ENCODE measurements at places on chromosomes 16 and 17. TPM values are rescaled to one million over a fixed set of nuclear protein-coding genes. Genes with fewer than 3 reads are reported as not detected.

DNA sequence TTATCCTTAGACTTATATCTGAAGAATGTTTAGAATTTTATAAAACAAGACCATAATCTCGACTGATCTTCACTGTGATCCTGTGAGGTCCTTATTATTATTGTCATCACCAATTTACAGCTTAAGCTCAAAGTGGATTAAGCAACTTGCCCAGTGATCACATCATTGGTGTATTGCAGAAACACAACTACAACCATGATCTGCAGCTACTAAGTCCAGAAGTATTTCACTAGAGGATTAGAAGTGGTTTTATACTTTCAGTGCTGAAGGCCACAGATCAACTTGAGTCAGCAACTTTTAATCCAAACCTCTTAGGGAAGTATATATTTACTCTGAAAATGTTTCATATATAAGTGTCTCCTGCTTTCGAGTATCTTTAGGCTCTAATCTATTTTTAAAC, 624.3 kb upstream of the SOX9 start:
- no peak for DNase-seq

DNA sequence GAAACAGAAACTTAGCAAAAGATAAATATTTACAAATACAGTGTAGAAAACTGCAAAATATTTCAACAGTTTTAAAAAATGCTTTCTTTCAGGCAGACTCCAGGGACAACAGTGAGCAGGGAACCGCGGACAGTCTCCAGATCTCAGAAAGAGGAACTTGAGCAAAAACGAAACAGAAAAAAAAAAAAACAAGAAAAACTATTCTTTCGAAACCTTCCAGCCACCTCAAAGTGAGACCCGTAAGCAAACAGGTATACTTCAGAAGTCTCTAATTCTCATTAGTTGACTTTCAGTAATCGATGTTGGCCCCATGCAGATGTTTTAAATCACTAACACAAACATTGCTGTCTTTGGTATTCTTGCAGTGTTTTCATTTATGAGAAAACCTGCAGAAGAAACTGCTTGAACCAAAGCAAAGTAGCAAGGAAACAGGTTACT, 15.7 kb upstream of the CCL1 start:
- DNase-seq, result peak; percentile 32

DNA sequence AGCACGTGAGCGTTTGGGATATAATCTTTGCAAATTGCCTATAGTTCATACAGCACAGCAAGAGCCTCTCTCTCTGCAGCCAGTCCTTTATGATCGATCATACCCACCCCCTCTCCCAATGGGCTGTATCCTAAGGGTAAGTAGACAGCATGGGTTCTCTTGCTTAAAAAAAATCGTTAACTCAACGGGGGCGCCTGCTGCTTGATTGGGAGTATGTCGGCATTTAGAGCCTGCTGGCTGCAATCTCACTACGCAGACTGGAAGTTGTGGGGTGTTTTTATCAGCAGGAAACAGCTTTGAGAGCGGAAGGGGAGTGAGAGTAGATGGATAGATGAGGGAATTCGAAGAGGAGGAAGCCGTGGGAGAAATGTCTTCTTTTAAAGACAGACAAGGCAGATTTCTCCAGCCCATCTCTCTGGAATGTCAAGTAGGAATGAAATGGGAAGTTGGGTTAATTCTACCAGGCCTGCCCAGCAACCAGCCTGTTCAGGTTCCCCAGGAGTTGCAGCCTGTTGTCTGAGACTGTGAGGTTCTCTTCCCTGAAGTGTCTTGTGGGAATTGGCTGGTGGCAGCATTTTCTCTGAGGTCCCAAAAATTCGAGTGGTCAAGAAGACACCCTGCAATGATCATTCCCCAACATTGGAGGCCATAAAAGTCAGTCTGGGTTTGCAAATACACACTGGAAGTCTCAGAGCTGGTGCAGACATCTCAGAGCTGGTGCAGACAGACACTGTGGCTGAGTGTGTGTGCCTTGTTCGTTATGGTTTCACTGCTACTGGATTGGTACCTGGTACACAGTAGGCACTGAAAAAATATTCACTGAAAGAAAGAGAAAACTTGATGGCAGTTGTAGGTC, 65.6 kb downstream of the PRKCB start:
- no peak for DNase-seq

- DNase-seq, result no peak
Measured at GRCh38 chr17:68924793-68925720, 30.1 kb downstream of the ABCA8 start.

DNA sequence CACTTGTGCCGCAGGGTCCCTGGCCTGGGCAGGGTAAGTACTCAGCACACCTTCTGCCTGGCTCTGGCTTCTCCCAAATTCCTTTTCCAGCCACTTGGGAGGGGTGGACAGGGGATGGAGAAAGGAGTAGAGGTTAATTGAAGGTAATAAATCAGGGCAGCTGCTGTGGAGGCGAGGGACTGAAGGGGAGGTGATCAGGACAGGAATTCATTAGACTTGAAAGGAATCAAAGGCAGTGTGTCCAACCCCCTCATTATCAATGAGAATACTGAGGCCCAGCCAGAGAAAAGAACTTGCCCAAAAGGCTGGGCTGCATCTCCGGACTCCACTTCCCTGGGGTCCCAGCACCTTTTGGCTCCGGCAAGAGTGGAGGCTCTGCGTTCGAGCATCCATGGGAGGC, 2.4 kb downstream of the SOST start:
- no peak for DNase-seq

DNA sequence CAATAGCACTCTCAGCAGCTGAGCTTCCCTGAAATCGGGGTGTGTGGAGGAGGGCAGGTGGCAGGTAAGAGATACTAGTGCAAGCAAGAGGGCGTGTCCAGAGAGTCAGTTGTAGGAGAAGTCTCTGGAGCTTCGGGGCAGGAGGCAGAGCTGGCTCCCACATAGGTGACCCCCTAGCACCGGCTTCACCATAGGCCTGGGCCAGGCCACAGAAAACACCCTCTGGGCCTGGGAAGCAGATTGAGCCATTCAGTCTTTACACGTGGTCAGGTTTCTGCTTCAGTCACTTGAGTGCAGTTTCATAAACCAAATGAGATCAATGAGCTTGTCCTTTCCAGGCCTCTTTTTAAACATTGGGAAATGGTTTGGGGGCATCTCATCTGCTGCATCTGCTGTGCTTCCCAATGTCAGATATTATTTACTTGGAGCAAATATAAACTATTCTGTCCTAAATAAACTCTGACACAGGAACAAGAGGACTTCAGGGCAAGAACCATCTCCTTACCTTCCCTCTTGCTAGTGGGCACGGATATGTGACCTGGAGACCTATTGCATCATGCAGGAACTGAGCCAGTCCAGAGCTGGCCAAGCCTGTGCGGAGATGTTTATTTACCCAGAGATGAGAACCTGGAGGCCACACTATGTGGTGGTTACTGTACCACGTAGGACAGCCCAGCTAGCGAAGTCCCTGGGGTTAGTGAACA, 16.1 kb downstream of the CCR7 start:
- no peak for DNase-seq

DNA sequence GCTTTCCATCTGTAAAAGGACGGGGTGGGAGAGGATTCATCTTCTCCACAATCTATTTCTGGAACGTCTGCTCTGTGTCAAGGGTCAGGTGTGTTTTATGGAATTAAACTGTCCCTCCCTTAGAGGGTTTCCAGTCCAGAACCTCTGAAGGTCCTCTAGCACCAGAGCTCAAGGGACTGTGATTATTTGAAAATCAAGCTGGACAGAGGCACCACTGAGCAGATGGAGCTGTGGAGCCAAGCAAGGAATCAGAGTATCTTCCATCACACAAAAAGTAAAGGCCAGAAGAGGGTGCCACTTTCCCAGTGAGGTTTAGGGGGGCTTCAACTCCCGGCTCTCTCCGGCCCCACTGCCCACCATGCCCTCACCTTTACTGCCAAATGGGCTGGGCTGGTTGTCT, 6.8 kb downstream of the CACNG5 start:
- DNase-seq, result no peak

- no peak for DNase-seq
Measured at GRCh38 chr16:19574615-19575014, 19.1 kb downstream of the VPS35L start.

DNA sequence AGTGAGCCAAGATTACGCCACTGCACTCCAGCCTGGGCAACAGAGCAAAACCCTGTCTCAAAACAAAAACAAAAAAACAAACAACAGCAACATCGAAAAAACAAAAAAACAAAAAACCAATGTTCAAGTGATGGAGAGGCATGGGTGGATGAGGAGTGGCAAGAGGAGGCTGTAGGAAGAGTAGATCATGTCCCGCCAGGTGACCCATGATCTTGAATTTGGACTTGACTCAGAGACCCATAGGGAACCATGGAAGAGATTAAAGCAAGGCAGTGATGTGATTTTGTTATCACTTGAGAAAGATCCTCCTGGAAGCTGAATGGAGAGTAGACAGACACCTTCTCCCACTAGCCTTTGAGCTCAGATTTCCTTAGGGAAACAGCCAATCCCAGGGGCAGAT, 11.2 kb downstream of the ABAT start:
- no peak for DNase-seq

DNA sequence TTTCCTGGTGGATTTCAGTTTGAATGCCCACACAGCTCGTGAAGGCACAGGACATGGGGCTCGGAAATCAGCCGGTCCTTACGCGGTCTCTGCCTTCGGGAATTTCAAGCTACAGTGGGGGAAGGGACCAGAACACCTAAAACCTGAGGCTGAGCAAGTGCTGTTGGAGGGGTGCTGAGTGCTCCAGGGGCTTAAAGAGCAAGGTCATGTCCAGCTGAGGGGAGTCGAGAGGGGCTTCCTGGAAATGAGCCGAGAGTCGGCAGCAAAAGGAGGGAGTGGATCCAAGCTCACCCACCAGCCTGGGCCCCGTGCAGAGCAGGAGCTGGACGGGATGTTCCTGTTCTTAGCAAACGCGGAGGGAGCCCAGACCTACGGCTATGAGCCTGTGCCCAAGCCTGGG, 73.2 kb upstream of the RPL38 start:
- no peak for DNase-seq

DNA sequence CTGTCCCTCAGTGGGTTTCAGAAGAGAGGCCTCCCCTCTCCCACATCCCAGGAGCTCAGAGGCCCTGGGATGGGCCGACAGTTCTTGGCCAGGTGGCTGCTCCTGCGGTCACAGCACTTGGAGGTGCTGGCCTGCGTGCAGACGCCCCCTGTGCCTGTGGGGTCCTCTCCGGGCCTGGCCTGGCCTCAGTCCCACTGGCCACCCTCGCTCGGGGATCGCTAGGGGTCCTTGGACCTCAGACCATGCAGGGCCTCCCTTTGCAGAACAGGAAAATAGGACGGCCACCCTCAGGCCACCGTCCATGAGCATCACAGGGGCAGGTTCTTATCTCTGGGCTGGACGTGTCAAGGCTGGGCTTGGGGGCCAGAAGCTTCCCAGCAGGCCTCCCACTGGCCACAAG, 30.0 kb downstream of the METRNL start:
- DNase-seq, result no peak

DNA sequence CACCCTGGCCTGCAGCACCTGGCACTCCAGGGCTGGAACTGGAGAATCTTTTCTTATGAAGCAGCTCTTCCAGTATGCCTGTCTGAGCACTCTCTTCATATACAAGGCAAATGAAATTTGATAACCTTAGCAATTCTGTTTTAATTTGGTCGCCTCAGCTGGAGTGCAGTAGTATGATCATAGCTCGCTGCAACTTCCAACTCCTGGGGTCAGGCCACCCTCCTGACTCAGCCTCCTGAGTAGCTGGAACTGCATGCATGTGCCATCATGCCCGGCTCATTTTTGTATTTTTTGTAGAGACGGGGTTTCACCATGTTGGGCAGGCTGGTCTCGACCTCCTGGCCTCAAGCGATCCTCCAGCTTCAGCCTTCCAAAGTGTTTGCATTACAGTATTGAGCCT, 140.8 kb upstream of the CHMP6 start:
- DNase-seq, result no peak

DNA sequence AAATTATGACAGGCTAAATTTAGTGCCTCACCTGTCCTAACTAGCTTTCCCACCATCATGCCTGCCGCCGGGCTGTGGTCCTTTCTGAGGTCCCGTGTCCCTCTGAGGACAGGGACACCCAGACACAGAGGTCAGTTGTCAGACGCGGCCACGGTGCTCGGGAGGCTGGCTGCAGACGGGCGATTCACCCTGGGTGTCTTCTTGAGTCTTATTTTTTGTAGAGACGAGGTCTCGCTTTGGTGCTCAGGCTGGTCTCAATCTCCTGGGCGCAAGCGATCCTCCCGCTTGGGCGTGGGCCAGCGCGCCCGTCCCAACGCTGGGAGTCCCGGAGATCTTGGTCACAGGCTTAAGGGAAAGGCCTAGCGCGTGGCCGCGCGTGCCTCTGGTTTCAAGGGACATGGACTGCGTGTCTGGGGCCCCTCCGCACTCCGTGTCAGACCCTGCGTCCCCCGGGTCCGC, 797 bp upstream of the RAB11FIP3 start:
- no peak for DNase-seq

TMC8 gene
- total RNA-seq, result 234 TPM

KLHDC4 gene
- total RNA-seq, result 93.7 TPM

CD300LG gene
- total RNA-seq, result not detected

SPATA33 gene
- 15.1 TPM for total RNA-seq

KRTAP17-1 gene
- not detected for total RNA-seq

CD300LB gene
- total RNA-seq, result not detected

Measured in activated T-helper 1 cell treated with anti-CD3 and anti-CD28 coated beads, Interleukin-12 subunit alpha, Interleukin-12 subunit beta, Interleukin-2, Interleukin-4 antibody, amounts not matched to agents 30 ng/mL and 10 ng/mL and 1 ng/mL, durations not matched to agents 14 hours and 24 hours and 36 hours (primary cell).